ENCODE measurements at places on chromosomes 6 and 20.

DNA sequence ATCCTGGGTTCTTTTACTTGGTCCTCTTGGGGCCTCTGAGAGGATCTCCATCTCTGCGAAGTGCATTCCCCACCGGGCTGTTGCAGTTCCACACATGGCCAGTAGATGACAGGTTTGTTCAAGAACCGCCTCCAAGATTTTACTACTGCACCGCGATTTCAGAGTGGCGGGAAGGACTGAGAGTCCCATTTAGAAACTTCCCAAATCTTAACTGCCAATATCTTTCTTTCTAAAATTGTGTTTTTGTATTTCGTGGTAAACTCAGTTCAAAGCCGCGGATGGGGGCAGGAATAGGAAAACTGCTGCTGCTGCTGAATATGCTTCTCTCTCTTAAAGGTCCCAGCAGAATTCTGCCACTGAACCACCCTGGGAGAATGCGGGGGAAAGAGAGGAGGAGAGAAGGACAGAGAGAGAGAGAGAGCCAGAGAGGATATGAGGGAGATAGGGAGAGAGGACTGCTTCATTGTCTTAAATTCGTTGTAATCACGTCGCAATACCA is 8.6 kb upstream of the BTNL2 start:
- DNase-seq: peak; percentile 83

DNA sequence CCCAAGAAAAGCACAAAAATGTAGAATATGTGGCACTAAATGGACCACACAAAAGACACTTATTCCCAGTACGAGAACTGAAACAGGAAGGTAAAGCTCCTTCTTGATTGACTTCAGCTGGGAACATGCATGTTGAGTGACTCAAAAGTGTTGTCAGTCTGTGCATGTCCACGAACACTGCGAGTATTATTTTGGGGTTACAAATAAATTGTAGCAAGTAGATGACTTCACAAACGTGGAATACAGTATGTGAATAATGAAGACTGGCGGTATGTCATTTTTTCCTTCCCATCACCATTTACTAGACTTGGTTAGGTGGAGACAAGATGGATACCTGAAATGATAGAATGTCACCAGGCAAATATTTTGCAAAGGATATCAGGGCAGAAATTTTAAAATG is 45.4 kb downstream of the L3MBTL3 start:
- no peak for DNase-seq

DNA sequence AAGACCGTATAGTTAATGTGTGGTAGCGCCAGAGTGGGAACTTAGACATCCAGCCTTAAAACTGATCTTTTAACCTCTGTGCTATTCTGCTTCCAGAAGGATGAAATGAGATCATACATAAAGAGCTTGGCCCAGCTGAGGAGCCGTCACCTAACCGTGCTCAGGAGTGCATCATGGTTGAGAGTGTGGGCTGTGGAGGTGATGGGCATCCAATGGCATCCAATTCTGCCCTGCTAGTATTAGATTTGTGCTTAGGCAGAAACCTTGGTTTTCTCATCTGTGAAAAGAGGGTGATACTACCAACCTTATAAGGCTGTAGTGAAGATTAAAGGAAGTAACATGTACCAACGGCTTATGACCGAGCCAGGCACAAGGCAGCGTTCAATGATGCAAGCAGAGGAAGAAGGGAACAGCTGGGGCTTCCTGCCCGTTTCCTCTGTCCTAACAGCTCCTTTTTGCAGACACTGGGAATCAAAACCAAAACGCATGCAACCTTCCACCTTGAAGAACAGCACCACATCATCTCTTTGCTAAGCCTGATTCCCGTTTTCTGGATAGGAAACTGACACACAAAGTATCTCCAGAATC is 1.3 kb downstream of the SLC22A16 start:
- DNase-seq: no peak

DNA sequence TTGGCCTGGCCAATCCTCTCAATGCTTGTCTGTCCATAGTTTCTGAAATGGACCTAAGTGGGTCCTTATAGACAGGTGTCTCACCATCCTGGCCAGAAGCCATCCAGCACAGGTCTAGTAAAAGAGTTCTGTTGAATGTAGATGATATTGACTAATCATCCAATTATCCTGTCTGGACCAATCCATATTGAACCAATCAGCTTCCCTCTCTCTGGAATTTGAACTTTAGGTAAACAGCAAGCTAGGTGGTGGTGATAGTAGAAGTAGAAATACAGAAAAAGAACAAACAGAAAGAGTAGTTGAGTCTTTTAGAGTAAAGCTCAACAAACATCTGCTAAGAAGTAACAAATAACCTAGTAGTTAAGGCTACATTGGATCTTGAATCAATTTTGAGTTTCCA is 9.5 kb upstream of the PNRC1 start:
- no peak for DNase-seq

DNA sequence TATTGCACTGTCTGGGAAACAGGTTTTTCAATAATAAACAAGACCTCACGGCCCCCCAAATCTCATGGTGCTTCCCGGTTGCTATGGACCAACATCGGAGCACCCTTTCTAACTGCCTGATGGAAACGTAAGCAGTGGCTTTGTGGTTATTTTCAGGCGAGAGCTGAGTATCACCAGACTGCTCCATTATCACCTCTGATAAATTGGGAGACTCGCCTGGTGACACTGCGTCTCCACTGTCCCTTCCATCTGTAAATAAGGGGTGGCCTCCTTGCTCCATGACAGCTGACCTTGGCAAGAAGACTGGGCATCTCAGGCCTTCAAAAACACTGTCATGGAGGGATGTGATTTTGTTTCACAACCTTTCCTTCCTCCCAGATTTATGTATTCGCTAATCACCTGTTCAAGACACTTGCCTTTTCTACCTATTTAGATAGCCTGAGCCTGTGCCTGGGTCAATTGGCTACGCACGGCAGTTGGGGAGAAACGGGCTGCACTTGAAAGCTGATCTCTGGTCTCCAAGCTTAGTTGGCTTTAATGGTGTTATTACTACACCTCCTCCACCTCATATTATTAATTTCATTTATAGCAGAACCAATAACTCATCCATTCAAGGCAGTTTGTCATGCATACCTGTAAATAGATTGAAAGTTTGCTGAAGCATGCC is 17.7 kb upstream of the CDH4 start:
- no peak for DNase-seq

- no peak for DNase-seq
Measured at GRCh38 chr6:54085541-54085940, 25.7 kb upstream of the MLIP start.

- DNase-seq: no peak
Measured at GRCh38 chr20:3572151-3572550, 91.0 kb downstream of the GFRA4 start.

DNA sequence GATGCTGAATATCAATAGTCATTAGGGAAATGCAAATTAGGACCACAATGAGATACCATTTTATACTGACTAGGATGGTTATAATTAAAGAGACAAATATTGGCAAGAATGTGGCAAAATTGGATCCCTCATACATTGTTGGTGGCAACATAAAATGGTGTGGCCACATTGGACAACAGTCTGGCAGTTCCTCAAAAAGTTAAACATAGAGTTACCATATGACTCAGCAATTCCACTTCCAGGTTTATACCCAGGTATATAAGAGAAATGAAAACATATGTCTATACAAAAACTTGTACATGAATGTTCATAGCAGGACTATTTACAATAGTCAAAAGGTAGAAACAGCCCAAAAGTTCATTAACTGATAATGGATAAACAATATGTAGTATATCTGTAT is 2.0 kb upstream of the CRIP3 start:
- no peak for DNase-seq

- DNase-seq: peak; percentile 58
Measured at GRCh38 chr6:41226752-41227151, 1.4 kb upstream of the TREML4 start.

All from ELF-1 (cell line).